Stimulated activated CD4-positive, alpha-beta T cell treated with anti-CD3 and anti-CD28 coated beads, Interleukin-1b, Interleukin-23, amount 100 ng/mL, for 24 hours (primary cell): ENCODE measurements at places on chromosomes 2 and 18.

- DNase-seq: no peak
Measured at GRCh38 chr18:62558015-62558663, 35.3 kb downstream of the ZCCHC2 start.

- no peak for DNase-seq
Measured at GRCh38 chr2:70776266-70776665, 8.3 kb upstream of the ADD2 start.

- no peak for DNase-seq
Measured at GRCh38 chr2:8255448-8255800, 426.4 kb upstream of the ID2 start.

DNA sequence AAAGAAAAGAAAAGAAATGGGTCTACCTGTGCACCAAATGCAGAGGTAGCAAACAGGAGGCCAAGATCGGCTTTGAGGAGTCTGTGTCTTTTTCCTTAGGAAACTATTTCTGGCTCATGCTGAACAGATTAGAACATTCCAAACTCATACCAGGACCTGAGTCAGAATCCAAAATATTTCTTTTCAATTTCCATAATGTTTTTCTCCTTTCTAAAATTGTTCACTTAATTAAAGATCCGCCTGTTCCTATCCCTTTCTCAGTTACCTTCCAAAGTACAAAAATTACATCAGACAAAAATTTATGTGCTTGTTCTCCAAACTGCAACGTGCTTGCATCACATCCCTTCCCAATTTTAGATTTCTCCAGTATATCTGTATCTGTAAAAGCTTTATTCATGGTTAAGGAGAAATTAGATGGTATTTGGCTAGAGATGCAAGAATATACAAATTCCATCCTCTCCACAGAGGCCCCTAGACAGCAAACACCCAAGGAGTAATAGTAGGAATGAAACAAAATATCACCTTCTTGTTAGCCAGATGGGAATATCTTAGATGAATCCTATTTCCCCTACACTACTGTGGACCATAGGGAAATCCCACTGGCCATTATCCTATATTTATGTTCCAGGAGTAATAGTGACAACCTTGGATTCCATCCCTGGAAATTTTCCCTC lies 130.6 kb downstream of the LNPK start:
- DNase-seq: no peak

DNA sequence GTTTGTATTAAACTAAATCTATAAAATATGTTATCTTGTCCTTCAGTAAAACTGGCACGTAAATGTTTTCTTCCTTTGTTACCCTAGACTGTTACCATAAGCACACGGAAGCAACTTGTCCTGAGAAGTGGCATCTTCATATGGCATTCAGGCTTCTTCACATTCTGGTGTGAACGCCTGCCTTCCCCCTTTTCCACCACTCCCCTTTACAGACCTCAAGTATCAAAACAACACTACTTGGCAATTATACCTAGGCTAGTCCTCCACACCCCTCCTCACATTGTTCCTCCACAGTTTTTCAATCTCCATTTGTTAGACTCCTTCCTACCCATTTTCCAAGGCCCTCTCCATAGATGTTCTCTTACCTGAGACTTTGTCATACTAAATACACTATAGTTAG lies 2.9 kb downstream of the MEX3C start:
- no peak for DNase-seq
